Left colon (tissue), 2 donors: ENCODE measurements at places on chromosomes 12 and 14.
A peak's percentile ranks its signal among the peaks of the same experiment; 100 is the strongest.

- no peak for DNase-seq
These were observed 38.5 kb downstream of the LTBP2 start for GRCh38 chr14:74573421-74574089.

- no peak for DNase-seq
These were observed 275.5 kb downstream of the DPF3 start for GRCh38 chr14:72618424-72618823.

DNA sequence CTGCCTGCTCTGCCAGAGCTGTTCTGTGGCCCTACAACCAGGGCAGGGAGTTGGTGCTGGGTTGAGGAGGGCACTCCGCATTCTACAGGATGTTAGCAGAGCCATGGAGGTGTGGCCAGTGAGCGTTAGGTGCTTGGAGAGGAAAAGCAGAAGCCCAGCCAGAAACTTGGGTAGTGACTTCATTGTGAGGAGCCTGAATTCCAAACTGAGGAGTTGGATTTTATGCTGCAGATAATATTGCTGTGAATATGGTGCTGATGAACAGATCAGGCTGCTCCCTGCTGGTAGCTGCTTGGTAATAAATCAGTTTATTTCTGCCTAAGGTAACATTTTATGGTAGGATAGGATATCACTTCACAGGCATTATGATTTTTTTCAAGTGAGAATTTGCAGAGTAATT is 7.1 kb upstream of the CCDC175 start:
- no peak for DNase-seq

DNA sequence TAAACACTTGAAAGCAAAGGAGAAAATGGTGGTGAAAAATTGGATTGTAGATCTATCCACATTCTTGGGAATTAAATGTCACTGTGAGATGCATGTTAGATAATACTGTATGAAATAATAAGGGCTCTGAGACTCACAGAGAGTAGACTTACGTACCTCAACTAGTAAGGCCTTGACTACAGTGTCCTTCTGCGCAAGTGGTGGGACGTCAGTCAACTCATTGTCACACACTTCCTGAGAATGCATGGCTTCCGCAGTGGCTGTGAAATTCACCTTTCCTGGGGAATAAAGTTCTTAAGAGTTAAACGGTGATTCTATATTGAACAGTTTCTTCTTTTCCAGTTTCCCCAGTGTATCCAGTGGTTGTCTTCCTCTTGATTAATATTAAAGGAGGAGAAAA is 32.6 kb upstream of the PZP start:
- no peak for DNase-seq

DNA sequence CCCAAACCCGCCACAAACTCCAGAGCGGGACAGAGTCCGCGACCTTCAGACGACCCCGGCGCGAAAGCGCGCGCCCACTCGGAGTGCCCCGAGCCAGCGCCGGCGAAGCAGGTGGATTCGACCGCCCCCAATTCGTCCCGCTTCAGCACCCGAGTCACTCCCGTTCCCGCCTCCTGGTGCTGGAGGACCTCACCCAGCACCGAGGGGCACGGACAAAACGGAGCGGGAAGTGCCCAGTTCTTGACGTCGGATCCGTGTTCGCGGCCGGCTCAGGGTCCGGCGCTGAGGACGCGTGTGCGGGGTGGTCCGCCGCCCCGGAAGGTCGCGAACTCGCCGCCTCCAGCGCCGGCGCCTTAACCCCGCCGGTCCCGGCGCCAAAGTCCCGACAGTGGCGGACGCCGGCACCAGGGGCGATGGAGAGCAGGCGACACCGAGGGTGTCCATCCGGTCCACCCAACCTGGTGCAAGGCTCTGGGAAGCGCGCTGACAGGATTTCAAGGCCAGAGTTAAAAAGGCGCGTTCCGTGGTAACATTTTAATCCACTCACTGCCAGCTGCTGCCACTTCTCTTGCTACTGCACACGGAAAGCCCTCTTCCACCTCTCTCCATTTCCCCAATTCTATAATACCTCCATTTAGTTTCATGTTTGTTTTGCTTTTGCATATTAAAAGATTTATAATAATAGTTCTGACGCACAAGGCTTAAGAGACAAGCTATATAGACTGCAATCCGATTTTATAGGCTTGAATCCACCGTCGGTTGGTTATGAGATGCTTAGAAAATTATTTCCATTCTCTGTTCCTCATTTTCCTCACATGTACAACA is 240.0 kb upstream of the CPNE8 start:
- DNase-seq, result peak; percentile 58

DNA sequence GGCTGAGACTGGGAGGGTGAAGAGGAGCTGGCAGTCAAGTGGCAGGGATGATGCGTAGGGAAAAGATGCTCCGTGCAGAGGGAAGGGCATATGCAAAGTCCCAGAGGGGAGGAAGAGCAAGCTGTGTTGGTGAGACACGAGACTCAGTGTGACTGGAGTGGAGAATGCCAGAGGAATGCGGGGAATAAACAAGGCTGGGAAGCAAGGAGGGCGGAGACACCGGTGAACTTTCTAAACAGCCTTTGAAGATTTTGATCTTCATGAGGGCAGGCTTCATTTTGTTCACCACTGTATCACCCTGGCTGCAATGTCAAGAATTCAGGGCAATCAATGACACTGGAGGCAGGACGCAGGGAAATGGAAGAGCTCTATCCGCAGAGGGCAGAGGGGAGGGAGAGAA is 535.8 kb downstream of the FUT8 start:
- DNase-seq, result no peak

- no peak for DNase-seq
These were observed 10.9 kb upstream of the GSC start for GRCh38 chr14:94780536-94781399.

GRCh38 chr14:69312608-69313007 is 52.6 kb downstream of the GALNT16 start:
- no peak for DNase-seq

- DNase-seq, result no peak
These were observed 82.6 kb upstream of the SLC38A4 start for GRCh38 chr12:46908236-46908935.

GRCh38 chr12:57717846-57718640 is 20.5 kb downstream of the AGAP2 start:
- DNase-seq, result no peak

DNA sequence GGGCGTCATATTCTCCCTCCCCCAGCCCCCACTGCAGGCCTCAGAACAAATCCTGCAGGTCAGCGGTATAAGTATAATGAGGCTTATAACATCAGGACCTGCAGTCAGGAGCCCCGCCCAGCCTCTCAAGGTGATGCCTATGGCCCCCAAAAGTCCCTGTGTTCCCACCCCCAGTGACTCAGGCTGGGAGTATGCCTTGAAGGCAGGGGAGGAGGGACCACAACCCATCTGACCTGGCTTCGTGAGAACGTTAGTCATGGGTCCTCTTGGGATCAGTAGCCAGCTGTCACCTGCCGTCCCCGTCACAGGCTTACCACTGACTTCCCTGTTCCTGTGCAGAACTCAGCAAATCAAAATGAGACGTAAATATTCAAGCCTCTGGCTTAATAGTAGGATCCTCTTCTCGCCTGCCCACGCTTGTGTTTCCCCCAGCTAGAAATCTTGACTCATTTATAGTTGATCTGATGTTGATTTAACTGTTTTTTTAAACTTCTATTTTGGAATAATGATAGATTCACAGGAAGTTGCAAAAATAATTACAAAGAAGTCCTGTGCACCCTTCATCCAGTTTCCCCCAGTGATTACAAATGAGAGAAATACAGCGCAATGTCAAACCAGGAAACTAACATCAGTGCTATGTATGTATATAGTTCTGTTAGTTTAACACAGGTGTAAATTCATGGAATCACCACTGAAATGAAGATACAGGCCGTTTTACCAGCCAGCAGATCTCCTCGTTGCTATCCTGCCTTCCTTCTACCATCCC is 107.5 kb downstream of the ADGRD1 start:
- DNase-seq, result no peak

DNA sequence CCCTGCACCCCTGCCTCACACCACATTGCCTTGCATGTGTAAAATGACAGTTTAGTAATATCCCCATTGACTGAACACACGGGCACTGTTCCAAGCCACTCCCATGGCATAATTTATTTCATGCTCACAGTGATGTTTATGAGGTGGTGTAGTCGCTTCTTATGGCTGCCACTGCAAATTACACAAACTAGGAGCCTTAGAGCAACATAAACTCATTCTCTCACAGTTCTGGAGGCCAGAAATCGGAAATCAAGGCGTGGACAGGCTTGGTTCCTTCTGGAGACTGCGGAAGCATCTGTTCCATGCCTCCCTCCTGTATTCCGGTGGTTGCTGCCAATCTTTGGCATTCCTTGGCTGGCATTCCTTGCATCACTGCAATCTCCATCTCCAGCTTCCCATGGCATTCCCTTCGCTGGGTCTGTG is 97.3 kb downstream of the RIN3 start:
- DNase-seq, result peak; percentile 83

DNA sequence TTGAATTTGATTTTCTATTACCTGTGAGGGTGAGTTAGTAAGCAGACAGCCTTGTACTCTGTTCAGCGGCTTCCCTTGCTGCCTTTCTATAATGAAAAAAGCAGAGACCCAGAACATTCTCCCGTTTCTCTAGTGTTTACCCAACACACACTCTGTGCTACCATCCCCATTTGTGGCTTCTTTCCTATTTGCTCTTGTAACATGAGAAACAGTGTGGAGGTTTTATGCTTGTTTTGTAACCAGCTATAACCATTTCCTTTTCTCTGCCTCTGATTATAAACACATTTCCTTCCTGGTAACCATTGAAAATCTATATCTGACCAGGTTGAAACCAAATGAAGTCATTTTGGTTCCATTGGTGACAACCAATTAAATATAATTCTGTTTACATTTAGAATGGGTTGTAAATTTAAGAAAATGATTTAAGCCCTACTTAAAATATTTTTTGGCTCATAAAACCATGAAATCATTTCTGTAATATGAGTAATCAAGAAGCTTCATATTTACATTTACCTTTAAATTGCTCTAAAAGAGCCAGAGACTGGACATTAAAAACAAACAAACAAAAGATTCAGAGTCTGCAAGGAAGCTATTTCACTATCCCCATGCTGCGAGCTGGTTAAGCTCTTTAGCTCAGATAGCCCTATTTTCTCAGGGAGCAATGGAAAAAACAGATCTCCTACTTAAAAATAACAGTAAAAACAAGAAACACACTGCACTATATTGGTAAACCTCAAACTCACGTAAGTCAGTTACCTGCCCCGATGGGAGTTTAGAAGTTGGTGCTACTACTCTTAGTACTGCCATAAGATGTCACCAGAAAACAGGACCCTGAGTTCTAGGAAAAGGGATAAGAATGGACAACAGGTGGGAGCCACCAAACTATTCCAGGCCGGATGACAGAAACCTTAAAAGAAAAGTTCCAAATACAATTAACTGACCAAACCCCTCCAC is 206.5 kb upstream of the EEA1 start:
- DNase-seq, result no peak

DNA sequence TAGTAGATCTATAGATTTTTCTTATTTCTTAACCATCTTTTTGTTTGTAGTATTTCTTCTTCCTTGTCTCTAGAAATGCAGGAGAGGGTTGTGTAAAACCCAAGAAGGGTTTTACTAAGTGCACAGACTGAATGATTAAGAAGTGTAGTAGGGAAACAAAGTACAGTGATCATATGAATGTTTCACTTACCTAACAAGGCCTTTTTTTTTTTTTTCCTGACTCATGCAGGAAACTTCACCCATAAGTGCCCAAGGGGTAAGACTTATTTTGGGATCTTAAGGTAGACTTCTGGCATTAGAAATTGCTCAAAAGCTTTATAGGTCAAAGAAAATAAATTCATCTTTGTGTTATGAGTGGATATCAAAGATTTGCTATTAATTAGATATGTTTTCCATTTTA is 10.2 kb downstream of the SCN8A start:
- DNase-seq, result no peak

GRCh38 chr12:25840678-25841465 is 117.6 kb upstream of the RASSF8 start:
- no peak for DNase-seq

GRCh38 chr14:68921666-68922065 is 57.4 kb downstream of the ACTN1 start:
- DNase-seq, result no peak

DNA sequence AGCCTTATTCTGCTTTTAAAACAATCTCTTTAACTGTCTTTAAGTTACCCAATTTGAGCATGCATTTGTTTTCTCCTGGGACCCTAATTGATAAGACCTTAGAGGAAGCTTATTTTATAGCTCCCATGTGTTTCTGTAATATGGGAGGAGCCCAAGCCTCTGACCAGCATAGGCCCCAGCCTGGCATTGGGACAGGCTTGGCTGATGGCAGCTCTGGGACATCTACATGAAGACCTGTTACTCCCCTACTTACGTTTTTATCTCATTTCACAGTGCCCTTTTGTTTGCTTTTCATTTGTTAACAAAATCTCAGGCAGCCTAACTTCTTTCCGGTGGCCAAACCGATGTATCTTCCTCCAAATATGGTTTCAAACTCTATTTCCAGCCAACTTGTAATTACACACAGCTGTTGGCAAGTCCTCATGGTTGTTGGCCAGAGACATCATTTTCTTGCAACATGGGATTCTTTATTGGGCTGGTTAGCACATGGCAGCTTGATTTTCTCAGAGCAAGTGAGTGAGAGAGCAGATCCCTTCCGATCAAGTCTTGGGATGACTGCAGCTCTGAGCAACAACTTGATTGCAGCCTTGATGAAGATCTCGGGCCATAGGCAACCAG is 1117.5 kb downstream of the AACS start:
- no peak for DNase-seq

GRCh38 chr12:67916266-67916970 is 72.8 kb upstream of the IFNG-AS1 start:
- no peak for DNase-seq

DNA sequence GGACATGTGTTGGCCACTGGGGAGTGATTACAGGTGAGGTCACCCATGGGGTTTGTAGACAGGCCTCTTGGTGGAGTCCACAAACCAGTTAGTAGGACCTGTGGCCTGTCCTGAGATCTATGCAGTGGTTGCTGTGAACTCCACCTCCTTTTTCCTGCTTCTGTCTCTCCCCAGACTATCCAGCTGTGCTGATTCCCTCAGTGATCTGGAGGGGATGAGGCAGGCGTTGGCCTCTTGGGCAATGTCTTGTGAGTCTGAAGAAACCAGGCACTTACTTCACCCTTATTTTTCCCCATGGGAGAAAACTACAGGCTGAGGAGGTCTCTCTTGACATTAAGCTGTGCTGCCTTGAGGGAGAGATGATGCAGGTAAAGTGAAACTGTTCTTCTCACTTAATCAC is 257.2 kb upstream of the PRICKLE1 start:
- DNase-seq, result no peak

DNA sequence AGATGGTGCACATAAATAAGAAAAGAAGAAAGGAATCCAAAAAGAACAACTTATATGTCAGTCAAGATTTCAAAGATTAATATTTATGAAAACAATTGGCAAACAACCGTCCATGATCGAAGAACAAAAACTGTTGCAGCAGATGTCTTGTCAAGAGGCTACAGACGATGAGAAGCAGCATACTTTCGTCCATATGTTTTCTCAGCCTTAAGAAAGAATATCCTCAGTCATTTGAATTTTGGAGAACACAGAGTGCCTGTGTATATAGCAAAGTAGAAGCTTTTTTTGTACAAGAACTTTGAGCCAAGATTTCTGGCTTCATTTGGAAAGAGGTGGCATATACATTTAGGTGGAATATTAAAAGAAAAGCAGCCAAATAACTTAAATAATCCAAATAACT is 297.2 kb downstream of the ITPR2 start:
- no peak for DNase-seq
